Natural killer cell treated with Interleukin-12 subunit alpha and Interleukin-12 subunit beta and Interleukin-15 and Interleukin-18, amount 100 ng/mL, for 72 hours (primary cell): ENCODE measurements at places on chromosomes 6 and 20. TPM values are rescaled to one million over a fixed set of nuclear protein-coding genes. Genes with fewer than 3 reads are reported as not detected.

The CALHM4 gene
- not detected for total RNA-seq

The LAMA4 gene
- total RNA-seq, result not detected

DNA sequence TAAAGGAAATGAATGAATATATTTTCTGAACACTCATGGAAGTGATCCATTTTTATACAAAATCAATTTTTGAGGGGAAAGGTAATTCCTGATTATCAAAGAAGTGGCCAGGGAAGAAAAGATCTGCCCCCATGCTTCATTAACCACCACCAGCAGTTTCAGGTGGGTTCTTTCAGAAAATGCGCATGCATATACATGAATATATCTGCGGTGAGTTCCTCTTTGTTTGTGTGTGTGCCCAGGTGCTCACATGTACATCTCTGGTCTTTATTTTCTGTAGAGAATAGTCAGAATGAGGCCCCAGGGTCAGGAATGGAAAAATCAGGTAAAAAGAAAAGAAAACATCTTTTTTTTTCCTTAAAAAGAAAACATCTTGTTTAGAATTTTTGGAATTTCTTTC lies 88.4 kb downstream of the SGK1 start:
- H3K27ac ChIP-seq, result no peak overlapping the region
- no peak for DNase-seq
- no peaks in the 10 kb centered on the region for H3K36me3 ChIP-seq
- H3K4me1 ChIP-seq, result no peaks in the 10 kb centered on the region
- H3K4me3 ChIP-seq, result no peak overlapping the region

- H3K36me3 ChIP-seq, result no peaks in the 10 kb centered on the region
- no peaks in the 10 kb centered on the region for H3K4me1 ChIP-seq
- no peaks in the 10 kb centered on the region for H3K27me3 ChIP-seq
- no peak overlapping the region for H3K27ac ChIP-seq
- no peak for DNase-seq
- H3K4me3 ChIP-seq, result no peak overlapping the region
Observed at GRCh38 chr6:131175564-131175963, 40.3 kb downstream of the AKAP7 start.

DNA sequence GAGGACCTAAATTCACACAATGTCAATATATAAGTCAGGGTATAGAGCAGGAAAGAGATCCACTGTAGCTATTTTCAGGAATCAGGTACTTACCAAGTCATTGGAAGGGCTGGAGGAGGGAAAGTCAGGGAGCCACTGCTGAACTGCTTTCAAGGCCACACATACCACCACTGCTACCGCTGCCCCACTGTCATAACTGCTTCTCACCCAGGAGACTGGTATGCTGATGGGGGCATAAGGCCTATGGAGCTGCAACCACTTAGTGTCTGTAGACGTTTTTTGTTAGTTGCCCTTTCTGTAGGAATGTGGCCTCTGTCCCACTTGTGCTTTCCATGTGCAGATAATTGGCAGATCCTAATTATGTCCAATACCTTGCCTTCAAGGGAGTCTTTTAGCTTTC lies 5.4 kb downstream of the SMAP1 start:
- no peaks in the 10 kb centered on the region for H3K27me3 ChIP-seq
- no peak for DNase-seq
- H3K27ac ChIP-seq, result no peak overlapping the region
- no peaks in the 10 kb centered on the region for H3K36me3 ChIP-seq

DNA sequence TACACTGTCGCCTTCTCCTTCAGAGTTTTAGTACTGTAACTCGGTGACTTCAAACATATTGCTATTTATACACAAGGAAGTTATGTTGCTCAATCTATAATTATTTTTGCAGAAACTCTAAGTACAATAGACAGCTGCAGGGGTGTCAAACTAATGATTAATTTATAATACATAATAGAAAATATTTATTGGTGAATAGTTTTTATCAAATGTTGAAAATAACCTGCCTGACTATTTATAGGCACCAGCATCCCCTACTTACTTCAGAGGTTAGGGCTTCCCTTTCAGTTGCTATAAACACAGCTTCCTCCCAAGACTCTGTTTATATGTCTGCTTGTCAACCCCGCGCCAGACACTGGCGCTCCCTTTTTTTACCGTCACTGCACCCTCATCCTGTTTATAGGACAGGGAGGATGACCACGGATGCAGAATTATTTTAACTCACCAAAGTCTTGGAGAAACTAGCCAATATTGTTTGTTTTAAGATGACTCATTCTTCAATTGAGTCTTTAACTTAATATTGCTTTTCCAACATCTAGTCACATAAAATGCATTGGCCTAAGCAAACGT lies 225.0 kb downstream of the ALDH8A1 start:
- no peak for DNase-seq
- H3K4me3 ChIP-seq, result no peak overlapping the region
- peaks cover 6% of the 10 kb centered on the region for H3K27me3 ChIP-seq
- H3K36me3 ChIP-seq, result no peaks in the 10 kb centered on the region

DNA sequence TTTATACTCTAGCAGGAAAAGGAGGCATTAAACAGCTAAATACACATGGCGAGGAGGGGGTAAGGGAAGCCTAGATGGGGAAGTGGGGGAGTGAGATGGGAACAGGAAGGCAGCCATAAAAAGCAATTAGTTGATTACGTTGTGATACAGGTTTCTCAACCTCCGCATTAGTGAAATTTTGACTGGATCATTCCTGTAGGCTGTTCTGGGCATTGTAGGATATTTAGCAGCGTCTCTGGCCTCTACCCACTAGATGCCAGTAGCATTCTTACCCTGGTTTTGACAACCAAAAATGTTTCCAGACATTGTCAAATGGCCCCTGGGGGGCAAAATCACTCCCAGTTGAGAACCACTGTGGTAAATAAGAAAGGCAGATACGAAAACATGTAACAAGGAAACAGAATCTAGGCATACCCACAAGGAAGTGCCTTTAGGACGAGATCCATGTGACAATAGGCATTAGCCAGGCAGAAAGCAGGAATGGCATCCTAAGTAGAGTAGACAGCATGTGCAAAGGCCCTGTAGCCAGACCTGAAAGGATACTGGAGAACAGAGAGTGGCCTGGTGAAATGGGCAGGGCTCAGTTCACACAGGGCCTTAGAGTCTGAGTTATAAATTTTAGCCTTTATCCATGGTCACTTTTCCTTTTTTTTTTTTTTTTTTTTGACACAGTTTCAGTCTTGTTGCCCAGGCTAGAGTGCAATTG lies 25.8 kb upstream of the PTPN1 start:
- no peaks in the 10 kb centered on the region for H3K27me3 ChIP-seq
- peak overlapping the region; percentile 82 for H3K27ac ChIP-seq
- H3K4me3 ChIP-seq, result peak overlapping the region; percentile 92

DNA sequence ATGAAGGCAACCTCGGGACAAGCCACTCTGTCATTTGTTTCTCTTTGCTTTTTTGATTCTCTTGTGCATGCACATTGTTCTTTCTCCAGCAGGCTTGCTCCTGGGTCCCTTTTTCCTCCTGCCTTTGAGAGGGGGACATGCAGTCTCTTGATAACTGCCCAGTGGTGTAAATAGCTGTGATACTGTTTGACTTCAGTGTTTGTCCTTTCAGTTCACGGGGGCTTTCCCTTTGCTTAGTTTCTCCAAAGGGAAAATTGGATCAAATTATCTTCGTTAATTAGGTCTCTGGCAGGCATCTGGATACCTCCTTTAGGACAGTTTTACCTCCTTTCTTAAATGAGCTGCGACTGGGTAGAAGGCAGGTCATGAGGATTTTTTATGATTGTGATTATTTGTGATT lies 41.5 kb downstream of the RALGAPB start:
- H3K36me3 ChIP-seq, result peaks cover 25% of the 10 kb centered on the region
- no peak overlapping the region for H3K27ac ChIP-seq
- no peak for DNase-seq
- H3K4me3 ChIP-seq, result no peak overlapping the region
